Activated T-helper 17 cell treated with anti-CD3 and anti-CD28 coated beads, Interleukin-2, amount 50 U/mL, for 72 hours (primary cell): ENCODE measurements at places on chromosomes 11 and 22. TPM values are rescaled to one million over a fixed set of nuclear protein-coding genes. Genes with fewer than 3 reads are reported as not detected.

DNA sequence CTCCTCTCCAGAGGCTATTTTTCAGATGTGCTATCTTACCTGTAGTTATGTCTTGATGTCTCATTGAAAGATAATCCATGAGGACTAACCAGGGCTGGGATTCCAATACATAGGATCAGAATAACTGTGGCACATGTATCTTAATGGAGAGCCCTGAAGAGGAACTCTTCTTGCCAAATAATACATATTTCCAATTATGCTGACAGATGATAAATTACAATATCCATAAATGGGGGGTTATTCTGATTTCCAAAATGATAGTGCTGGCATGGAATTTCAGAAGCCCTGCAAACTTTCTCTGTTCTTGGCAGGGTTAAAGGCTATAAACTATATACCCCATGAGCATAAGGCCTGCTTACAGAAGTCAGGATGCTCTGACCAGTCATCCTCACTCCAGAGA is 154.2 kb downstream of the ATG16L2 start:
- no peak for ATAC-seq

DNA sequence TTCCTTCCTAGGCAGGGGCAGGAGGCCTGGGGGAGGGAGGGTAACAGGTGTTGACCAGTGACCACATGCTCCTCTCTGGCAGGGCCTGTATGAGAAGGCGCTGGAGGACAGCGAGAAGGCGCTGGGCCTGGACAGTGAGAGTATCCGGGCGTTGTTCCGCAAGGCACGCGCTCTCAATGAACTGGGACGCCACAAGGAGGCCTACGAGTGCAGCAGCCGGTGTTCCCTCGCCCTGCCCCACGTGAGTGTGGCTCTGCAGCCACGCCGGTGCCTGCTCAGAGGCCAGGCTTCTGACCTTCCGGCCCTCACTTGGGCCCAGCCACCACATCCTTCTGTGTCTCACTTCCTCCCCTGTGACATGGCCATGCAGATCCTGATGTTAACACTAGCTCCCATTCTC is 25.8 kb downstream of the ZC3H7B start:
- no peak for ATAC-seq

DNA sequence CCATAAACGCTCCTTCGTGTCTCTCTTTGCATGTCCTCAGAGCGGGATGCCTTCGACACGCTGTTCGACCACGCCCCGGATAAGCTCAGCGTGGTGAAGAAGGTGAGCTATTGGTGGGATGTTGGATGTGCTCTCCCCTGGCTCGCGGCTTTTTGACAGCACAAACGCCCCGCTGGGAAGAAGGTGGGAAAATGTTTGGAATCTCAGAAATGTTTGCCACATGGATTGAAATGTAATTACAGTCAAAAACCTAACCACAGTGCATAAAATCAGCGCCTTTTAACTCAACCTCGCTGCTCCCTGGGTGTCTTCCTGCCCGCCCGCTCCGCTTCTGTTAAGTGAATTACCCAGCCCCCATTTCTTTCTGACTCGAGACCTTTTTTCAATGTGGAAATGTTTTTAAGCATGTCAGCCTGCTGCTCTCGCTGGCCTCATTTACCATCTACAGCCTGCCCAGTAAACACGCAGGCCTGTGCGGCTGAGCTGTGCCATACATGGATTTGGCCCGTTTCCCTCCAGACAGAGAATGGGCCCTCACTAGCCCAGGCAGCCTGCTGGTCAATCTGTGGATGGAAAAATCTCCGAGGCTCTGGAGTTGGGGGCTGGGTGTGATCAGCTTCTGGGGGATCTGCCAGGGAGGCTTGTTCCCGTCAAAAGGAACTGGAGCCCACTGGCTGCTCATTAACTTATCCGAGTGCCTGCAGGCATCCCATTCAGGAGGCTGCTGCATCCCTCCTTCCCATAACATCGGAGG is 32.7 kb upstream of the PARVG start:
- ATAC-seq: no peak

GRCh38 chr11:8098879-8099278 is 17.9 kb downstream of the TUB start:
- no peak for ATAC-seq

Gene TMEM86A
- 0.40 TPM for total RNA-seq
